ENCODE measurements at places on chromosomes 7 and 10.

- no peak for DNase-seq
These were observed 1.5 kb upstream of the LAMB1 start for GRCh38 chr7:108004220-108005142.

GRCh38 chr7:32476816-32477648 is 13.1 kb downstream of the LSM5 start:
- no peak for DNase-seq

DNA sequence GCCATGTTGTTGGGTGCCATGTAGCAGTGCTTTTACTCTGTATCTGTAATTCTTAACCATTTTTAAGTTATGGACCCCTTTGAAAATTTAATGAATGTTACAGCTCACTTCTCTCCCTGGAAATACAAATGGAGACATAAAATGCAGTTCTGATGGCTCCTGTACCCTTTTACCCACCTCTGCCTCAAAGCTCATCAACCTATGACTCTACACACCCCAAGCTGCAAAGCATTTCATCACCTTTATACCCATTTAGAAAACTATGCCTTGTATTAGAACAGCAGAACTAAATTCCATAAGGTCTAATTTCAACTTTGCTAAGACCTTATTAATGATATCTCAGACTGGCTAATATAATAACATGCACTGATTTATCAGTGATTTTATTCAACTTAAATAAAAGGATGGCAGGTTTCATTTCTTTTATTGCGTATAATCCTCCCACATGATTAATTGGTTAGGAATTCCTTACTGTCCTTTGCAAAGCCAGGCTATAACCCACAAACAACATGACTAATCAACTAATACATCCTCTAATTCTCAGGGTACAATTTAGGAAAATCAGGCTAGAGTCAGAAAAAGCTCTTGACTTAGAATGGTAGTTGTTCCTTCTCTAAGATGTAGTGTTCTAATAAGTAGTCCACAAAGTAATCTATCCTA is 68.1 kb downstream of the CPEB3 start:
- DNase-seq, result no peak

- no peak for DNase-seq
These were observed 287.3 kb downstream of the SDK1 start for GRCh38 chr7:3588341-3588740.

DNA sequence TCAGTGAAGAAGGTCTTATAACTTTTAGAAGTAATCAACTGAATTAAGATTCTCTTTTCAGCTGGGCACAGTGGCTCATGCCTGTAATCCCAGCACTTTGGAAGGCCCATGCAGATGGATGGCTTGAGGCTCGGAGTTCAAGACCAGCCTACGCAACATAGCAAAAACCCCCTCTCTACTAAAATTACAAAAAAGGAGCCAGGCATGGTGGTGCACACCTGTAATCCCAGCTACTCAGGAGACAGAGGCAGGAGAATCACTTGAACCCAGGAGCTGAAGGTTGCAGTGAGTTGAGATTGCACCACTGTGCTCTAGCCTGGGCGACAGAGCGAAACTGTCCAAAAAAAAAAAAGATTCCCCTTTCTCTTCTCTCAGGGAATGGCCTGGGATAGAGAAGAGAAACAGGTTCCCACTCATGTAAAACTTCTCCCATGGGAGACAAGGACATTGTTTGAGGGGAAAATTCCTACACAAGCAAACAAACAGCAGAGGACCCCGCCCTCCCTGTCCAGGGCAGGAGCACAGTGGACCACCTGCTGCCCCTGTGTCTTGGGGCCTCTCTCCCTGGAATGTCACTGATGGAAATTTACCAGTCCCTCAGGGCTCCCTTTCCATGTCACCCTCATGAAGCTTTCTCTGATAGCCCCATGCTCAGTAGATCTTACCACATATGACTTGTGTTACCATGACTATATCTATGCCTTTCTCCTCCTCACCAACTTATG is 5.6 kb downstream of the IL2RA start:
- DNase-seq, result no peak

- DNase-seq, result no peak
These were observed 29.8 kb downstream of the TES start for GRCh38 chr7:116240024-116240668.

- DNase-seq, result peak; percentile 18
These were observed 28.1 kb downstream of the ARL4A start for GRCh38 chr7:12715372-12716133.

GRCh38 chr10:1070919-1071318 is 14.7 kb downstream of the WDR37 start:
- DNase-seq, result no peak

DNA sequence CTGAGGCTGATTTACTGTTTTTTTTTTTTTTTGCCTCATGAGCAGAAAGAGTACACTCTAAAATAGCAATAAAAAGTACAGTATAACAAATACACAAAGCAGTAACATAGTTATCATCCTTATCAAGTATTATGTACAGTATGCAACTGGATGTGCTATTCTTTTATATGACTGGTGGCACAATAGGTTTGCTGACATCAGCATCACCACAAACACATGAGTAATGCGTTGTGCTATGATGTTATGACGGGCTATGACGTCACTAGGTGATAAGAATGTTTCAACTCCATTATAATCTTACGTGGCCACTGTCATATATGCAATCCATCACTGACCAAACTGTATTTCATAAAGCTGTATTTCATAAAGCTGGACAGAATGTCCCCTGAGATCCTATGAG is 189.2 kb upstream of the GLI3 start:
- DNase-seq, result no peak

GRCh38 chr7:134514663-134515062 is 12.7 kb upstream of the AKR1B10 start:
- DNase-seq, result no peak

DNA sequence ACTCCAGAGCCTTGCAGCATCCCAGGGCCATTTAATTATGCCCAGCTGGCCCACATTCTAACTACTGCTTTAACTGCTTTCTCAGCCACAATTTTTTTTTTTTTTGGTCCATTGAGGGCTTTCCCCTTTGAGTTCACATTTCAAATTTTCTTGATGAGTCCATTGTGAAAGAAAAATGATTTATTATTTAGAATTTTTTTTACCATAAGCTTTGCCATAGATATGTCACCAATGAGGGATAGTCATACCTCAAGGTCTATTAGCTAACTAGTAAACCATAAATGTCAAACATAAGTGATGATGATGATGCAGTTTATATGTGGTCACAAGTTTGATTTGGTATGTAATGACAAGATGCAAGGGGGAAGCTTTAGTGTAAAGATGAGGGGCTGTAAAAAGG is 282.9 kb downstream of the BICC1 start:
- no peak for DNase-seq

- no peak for DNase-seq
These were observed 122.4 kb downstream of the TES start for GRCh38 chr7:116332766-116333165.

DNA sequence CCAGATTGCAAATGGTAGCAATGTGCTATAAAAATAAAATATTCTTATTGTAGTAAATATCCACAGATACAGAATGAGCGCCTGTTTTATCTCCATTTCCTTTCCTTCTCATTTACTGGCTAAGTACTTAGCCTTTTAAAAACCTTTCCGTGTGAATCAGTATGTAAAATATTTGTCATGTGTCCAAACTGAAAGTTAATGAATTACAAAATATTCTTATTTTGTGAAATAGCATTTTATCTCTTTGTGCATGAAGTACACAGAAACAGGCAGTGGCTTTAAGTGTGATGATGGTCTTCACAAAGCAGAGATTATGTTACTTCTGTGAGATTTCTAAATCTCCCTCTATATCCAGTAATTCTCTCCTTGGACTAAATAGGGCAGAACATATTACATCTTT is 56.7 kb upstream of the KIAA1217 start:
- no peak for DNase-seq

DNA sequence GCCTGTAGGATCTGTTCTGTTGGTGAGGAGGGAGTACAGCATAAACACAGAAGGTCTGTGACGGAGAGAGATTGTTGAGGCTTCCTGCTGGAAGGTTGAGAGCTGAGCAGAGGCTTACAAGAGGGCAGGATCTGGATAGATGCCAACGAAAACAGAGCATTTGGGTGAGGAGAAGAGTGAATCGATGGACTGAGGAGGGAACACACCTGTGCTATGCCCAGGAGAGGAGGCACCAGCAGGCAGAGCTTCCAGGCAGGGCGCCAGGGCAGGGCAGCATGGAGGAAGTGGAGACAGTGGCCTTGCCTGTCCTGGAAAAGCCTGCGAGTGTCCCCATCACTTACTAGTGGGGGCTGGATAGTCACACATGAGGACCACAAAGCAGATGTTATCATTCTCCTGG is 282.9 kb downstream of the PAXIP1 start:
- no peak for DNase-seq

DNA sequence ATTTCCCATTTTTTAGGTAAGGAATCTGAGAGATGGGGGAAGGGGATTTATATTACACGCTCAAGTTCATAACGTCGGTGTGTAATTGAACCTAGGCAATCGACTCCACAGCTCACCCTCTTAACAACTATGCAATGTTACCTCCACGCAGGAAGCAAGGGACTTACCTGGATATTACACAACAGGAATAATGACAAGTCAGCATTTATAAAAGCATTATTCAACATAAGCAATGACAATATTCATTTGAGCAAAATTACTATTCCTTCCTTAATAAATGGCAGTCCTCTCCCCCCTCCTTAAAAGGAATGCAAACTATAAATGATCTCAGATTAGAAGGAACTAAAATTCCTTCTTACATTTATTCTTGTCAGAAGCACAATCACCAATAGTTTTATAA is 104.0 kb downstream of the PCLO start:
- DNase-seq, result no peak

- DNase-seq, result peak; percentile 1
These were observed 40.6 kb upstream of the NPFFR1 start for GRCh38 chr10:70324339-70324861.

- DNase-seq, result no peak
These were observed 129.6 kb downstream of the BICC1 start for GRCh38 chr10:58642283-58642682.

DNA sequence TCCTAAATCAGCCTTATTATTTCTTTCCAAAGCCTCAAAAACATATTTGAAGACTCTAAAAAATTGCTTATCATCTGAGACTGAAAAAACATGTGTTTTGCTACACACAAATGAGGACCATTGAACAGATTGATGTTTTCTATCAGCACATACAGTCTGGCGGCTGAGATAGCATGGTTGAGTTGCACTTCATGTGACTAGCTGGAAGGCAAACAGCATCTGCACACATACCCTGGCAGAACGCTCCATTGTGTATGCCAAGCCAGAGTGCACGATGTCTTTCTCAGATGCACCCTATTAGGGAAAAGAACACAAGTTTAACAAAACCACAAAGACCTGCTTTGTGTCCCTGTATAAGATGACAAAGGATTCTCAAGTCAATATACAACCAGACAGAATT is 33.0 kb downstream of the FAM25A start:
- DNase-seq, result no peak

GRCh38 chr10:36677431-36677768 is 448.0 kb upstream of the ANKRD30A start:
- no peak for DNase-seq

DNA sequence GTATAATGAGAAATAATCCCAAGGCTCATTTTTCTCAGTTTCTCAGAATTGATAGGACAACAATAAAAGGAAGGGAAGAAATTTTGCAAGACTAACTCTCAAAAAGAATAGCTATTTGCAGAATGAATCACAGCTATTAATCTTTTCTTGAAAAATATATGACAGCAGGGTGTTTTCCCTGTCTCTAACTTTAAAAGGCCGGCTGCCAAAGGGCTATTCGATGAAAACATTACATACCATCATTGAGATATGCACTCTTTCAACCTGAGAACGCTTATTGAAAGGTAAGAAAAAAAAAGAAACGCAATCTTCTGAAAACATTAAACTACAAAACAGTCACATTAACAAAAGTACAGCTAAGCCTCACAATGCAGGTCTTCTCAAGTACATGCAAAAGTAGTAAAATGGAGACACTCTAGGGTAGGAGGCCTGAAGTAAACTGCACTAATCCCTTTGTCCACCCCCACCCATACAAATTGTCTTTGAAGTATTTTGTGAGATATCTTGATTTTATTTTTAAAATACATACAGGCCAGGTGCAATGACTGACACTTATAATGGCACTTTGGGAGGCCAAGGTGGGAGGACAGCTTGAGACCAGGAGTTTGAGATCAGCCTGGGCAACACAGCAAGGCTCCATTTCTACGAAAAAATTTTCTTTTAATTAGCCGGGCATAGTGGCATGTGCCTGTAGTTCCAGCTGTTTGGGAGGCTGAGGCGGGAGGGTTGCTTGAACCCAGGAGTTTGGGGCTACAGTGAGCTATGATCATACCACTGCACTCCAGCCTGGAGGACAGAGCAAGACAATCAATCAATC is 83.0 kb downstream of the PARD3 start:
- no peak for DNase-seq

- DNase-seq, result no peak
These were observed 116.6 kb downstream of the ANLN start for GRCh38 chr7:36506130-36506798.

GRCh38 chr7:157587805-157588560 is 251.2 kb downstream of the DNAJB6 start:
- DNase-seq, result no peak

- no peak for DNase-seq
These were observed 78.2 kb upstream of the STEAP1B start for GRCh38 chr7:22578007-22578733.

- no peak for DNase-seq
These were observed 169.6 kb downstream of the ZNF365 start for GRCh38 chr10:62543571-62544355.
